ENCODE measurements at places on chromosomes 2 and 18.

- no peak for DNase-seq
These were observed 18.8 kb downstream of the FAM124B start for GRCh38 chr2:224382973-224383555.

GRCh38 chr18:5456577-5457461 is 87.0 kb downstream of the EPB41L3 start:
- DNase-seq: peak; percentile 35

DNA sequence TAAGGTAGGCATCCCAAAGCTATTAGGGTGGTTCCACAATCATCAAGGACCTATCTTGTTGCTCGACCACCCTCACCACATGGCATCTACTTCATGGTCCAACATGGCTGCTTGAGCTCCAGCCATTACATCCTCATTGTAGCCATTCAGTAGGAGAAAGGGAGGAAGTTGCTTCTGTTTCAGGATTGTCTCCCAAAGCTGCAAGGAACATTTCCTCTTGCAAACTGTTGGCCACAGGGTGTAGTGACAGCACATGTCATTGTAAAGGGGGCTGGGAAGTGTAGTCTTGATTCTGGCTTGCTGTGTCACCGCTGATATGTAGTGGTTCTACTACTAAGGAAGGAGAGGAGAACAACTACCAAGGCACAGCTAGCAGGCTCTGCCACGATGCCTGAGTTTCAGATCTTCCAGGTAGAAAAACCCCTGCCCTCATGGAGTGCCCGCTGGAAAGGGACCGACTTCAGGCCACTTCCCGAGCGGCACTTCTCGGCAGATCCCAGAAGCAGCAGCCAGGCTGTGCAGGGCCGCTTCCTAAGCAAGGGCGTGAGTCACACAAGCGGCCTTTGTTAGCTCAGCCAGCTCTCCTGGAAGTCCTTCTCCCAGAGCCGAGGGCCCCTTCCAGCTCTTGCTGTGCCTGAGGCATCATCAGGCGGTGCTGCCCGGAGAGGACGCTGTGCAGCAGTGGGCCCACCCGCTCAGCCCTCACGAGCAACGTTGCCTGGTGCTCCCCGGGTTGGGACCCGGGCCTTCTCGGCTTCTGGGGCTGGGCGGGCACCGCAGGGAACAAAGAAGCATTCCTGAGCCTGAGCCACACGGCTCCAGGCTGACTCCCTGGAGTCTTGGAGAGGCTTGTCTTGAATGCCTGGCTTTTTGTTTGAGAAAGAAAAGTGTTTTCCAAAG is 58.2 kb downstream of the HS6ST1 start:
- peak; percentile 85 for DNase-seq

- DNase-seq: no peak
These were observed 3.9 kb downstream of the INPP4A start for GRCh38 chr2:98448441-98449145.

- DNase-seq: no peak
These were observed 115.7 kb upstream of the DDX18 start for GRCh38 chr2:117698819-117699218.

DNA sequence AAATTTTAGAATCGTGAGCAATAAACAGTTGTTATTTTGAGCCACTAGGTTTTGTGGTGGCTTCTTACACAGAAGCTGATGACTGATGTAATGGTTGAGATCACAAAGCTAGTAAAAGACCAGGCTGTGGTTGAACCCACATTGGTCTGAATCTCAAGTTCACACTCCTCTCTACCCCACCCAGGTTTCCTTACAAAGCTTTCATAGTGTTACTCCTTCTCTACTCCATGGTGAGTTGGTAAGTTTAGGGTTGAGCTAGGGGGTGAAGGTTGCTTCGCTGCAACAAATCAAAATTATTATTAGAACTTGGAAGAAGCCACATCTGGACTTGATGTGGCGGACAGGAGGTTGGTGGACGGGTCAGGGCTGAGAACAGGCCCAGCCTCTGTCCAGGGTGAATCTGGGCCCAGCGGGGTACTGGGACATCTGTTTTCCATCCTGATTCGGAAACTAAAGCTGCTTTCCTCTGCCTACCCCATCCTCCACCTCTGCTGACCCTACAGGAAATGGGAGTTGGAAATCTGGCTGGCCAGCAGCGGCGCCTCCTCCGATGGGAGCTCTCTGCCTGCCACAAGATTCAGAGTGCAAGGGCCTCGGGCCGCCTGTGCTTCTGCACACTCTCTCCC is 86.3 kb downstream of the ZFP36L2 start:
- DNase-seq: no peak

GRCh38 chr2:95231723-95232122 is 24.4 kb downstream of the ZNF892 start:
- DNase-seq: peak; percentile 77

- no peak for DNase-seq
These were observed 123.5 kb downstream of the DNAH6 start for GRCh38 chr2:84639751-84640150.

DNA sequence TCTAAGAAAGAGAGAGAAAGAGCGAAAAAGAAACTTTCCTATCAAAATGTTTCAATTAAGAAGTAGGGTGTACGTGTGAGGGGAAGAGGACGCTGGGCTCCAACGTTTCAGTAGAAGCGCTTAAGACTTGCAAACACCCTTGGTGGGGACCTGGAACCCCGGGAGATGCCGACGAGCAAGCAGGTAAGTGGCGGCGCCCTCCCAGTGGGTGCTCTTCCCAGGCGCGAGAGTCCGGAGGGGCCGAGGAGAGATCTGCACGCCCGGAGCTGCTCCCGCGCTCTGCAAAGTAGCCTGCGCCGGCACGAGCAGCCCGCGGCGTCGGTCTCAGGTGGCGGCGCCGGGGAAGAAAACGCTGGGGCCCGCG is 678 bp upstream of the OTX1 start:
- peak; percentile 24 for DNase-seq

GRCh38 chr2:88053934-88054781 is 1.4 kb downstream of the KRCC1 start:
- DNase-seq: no peak

DNA sequence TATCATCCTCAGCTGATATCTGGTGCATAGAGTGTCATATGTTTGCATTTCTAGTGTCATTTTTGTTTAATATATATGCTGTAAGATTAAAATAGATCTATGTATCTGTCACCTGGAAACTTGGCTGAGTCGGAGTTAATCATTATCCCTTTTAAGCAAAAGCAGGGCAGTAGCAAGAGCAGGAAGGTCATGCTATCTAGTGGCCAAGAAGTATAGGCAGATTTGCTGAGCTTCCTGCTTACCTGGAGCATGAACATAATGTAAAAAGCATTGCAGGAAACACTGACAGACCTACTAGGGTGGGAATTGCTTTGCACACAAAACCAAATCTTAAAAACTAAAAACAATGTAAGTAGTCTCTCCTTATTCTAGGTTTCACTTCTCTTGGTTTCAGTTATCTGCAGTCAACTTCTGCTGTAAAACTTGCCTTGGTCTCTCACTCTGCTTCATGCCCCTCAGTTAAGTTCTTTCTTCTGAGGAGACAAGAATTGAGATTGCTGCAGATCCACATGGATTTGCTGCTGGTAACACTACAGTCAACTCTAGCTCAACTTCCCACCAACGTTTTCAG is 295.3 kb downstream of the CDH7 start:
- no peak for DNase-seq

DNA sequence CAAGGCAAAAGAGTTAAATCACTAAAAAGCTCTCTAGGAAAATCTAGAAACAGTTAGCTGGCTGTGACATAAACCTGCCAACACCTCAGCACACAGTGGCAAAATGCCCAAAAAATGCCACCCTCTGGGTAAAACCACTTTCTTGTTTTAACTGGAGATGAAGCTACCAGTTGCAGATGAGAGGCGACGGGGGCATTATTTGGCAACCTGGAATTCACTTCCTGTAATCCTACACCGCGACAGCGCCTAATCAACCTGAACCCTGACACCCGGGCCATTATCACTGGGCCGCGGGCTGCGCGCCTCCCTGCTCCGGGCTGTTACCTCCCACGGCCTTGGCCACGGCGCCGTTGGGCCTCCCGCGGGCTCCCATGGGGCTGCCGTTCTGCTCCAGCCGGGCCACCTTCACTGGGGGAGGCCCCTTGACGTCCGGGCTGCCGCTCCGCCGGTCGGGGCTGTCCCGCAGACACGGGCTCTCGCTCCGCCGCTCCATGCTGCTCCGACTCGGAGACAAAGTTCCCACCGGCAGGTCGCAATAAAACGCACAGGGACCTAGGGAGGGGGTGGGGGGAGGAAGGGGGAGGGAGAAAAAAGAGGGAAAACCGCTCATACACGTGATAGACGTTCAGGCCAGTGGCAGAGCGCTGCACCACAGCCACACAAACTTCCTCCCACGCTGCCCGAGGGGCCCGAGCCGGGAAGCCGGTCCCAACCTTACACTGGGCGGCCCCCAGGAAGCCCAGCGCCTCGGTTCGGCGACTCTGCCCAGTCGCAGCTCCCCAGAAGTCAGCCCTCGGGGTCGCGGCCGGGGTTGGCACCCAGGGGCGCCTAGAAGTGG is 2.0 kb downstream of the SATB2 start:
- no peak for DNase-seq

GRCh38 chr2:171910494-171910893 is 11.8 kb upstream of the HAT1 start:
- DNase-seq: no peak

GRCh38 chr18:13608791-13609532 is 117.4 kb downstream of the FAM210A start:
- DNase-seq: no peak

- no peak for DNase-seq
These were observed 386.2 kb downstream of the PTH2R start for GRCh38 chr2:208792766-208793165.

DNA sequence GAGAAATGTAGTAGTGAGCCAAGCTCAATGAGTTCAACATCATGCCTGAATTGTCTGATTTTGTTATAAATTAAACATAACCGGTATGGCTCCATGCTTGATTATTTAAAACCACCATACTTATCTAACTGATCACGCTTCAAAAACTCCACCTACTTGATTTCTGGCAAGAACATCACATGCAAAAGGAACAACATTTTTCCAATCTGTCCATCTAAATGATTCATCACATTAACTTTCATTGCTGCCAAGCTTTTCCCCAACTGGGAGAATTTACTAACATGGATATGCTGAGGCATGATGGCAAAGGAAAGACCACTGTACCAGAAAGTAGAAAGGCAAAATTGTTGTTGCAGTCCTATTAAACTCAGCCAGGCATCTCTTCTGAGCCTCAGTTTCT is 286.8 kb downstream of the TRIB2 start:
- no peak for DNase-seq

GRCh38 chr2:160751021-160751420 is 257.4 kb upstream of the RBMS1 start:
- no peak for DNase-seq

GRCh38 chr18:45464619-45465018 is 150.7 kb upstream of the SLC14A2 start:
- no peak for DNase-seq

- peak; percentile 35 for DNase-seq
These were observed 33.6 kb downstream of the PLCL1 start for GRCh38 chr2:197838036-197838435.

DNA sequence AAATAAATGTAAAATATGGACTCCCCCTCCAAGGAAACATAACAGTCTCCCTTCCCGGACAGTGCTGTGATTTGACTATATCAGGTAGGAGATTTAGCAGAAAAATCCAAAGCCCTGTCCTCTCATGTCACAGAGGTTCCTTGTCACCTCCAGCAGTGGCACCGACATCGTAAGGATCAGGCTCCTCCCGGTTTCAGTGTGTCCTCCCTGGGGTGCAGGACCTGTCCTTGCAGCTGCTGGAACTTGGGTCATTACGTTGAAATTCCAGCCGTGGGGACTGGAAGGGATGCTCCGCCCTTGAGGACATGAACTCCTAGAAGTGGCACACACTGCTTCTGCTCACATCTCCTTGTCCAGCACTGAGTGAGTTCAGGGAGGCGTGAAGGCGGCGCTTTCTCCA is 101.1 kb upstream of the ODC1 start:
- no peak for DNase-seq

GRCh38 chr2:64331114-64331645 is 122.8 kb upstream of the LGALSL start:
- no peak for DNase-seq

DNA sequence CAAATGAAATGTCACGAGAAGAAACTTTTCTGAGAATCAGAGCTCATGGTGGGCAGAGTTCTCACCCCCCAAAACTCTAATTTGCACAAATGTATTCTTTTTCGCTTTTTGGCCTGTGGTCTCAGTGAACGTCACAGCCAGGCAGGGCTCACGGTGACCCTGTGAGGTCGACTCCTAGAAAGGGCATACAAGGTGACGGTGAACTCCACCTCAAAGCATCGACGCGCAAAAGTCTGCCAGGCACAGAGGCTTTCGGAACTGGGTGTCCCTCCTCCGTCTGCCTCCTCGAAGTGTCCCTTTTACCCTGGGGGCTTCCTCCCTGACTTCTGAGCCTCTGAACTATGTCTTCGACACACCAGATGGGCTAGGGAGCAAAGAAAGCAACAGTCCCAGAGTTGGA is 139.2 kb upstream of the PXDN start:
- no peak for DNase-seq

DNA sequence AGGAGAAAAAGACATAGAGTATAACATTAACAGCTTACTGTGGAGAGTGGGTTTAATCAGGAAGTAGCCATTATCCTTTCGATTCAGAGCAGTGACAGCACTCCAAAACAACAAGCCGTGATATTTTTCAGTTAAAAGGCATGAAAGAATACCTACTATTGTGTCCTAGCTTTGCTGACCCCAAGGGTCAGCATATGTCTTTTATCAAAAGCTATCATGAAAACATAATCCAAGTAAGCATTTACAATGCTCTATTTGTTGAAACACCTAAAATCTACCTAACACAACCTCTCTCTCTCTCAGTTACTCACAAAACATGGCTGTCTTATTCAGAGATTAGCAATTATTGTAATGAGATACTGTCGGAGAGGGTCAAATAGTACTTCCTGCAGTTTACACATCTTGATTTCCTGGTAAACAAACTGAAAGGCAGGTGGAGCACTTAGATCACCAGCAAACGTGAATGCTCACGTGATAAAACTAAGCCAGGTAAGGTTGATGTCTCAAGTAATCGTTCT is 100.0 kb downstream of the BAZ2B start:
- DNase-seq: peak; percentile 37

- no peak for DNase-seq
These were observed 985.1 kb downstream of the DSC3 start for GRCh38 chr18:30057398-30057797.

DNA sequence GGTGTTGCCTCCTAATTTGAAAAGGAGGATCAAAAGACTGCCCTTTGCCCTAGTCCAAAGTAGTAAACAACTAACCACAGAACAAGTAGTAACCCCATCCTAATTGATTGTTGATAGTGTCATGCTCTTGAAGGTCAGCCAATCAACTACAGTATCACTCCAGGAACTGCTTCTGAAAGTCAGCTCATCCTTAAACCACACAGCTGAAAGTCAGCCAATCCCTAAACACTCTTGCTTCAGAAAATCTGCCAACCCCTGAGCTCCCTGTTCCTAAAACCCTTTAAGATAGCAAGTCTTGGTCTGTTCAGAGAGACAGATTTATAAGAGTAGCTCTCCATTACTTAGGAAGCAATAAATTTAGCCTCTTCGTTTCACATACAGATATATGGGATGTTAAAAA is 51.6 kb upstream of the CPO start:
- no peak for DNase-seq

DNA sequence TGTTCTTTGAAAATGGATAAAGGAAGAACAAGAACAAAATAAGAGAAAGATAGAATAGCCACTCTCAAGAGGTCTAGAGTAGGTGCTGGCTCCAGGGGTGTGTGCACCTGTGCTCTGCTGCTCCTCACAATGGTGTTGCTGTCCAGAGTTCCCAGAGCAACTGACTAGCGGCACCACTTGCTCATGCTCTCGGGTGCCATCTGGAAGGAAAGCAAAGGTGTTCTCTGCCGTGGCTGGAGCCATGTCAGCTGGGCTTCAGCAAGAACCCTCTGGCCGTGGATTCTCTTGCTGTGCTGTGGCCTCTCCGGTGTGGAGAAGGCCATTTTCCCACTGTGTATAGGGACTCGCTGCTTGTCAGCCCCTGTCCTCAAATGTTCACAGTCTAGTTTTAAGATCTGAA is 114.6 kb upstream of the TEX51 start:
- DNase-seq: no peak
